ENCODE measurements at places on chromosomes 5 and 9.

DNA sequence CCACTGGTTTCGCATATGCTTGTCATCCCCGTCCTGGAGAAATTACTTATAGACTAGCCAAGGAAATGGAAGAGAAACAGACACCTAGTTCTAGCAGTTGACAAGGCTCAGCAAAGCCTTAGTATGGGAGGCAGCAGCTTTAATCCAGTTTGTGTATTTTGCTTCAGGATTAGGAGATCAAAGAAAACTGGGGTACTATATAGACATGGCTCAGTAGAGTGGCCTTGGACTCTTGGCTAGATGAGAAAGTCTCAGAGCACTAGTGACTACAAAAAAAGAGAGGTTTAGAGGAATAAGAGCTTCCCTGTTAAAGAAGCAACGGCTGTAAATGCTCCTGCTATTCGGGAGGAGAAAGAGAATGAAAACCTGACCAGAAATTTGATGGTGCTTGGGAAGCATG, 349.1 kb downstream of the CTNND2 start:
- DNase-seq: no peak

GRCh38 chr5:43661102-43661501, 58.1 kb downstream of the NNT start:
- DNase-seq: no peak

DNA sequence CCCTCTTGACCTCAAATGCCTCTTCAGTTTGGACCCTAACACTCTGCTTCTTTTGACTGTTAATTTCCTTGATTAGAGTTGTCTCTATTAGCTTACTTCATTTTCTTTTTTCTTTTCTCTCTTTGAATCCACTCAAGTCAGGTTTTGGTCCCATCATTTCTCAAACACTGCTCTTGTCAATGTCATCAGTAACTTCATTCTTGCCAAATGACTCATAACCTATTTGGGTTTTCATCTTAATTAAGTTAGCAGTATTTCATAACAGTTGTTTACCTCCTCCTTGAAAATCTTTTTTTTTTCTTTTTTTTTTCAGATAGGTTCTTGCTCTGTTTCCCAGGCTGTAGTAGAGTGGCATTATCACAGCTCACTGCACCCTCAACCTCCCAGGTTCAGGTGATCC, 119.6 kb downstream of the PARP8 start:
- DNase-seq: no peak

DNA sequence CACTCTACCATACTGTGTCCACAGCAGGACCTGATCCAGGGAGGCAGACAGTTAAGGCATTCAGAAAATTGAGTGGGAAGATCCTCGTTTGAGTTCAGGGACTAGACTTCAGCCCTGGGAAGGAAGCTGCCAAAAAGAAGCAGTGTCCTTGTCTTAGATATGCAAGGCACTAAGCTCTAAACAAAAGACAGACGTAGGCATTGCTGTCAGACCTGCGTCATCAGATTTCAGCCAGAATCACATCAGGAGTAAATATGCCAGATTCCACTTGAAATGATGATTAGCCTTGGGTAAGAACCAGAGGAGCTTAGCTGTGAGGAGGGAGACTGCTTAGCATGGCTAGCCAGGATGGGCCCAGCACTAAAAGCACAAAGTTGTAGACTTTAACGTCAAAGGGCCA, 56.7 kb downstream of the MAMDC2 start:
- DNase-seq: no peak

GRCh38 chr5:166073901-166074581, 2217.4 kb upstream of the WWC1 start:
- no peak for DNase-seq

All from HL-60 (cell line).